ENCODE measurements at places on chromosomes 5 and 9.

DNA sequence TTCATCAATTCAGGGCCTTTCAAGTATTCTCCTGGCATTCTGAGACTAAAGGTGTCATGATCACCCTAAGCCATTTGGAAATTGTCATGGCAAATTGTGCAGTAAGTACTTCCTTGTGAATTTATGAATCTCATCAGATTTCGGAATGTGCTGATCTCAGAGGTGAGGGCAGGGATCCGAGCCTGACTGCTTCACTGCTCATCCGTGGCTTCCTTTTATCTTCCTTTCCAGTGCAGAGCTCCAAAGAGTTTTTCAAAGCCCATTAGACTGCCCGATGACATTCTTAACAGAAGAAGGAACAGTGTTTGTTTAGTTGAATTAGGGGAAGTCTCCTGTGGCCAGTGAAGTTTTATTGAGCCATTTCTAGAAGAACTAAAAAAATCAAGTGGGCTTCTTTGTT, 182.8 kb upstream of the GDNF start:
- no peak for DNase-seq

DNA sequence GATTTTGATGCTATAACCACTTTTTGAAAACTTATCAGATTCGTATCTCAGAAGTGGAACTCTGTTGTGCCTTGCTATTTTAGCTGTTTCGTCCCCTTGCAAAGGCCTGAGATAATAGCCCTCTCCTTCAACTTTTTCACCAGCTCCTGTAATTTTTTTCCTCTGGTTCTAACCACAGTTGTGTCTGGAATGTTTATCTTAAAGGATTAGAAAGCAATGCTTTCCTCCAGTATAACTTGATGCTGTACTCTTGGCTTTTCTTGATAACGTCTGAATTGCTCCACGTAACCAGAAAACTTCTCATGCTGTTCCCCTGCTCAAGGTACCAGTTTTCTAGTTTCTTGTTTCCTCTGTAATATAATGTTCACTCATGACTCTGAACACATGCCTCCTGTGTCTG, 209.4 kb downstream of the DTWD2 start:
- DNase-seq, result no peak

DNA sequence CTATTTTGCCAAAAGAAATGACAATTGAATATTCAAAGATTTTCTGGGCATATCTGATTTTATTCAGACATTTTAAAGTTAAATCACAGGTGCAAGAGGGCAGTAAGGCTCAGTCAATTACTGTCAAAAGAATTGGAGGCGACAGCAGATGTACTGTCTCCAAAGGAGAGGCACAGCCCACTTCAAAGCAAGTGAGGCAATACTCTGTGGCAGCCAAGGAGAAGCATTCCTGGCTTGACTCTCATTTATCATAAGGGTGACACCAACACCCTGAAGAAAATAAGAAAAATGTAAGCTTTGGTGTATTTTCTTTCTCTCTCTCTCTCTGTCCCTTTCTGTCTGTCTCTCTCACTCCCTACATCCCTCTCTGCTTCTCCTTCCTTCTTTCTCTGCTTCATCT, 93.3 kb downstream of the SVEP1 start:
- DNase-seq, result no peak

DNA sequence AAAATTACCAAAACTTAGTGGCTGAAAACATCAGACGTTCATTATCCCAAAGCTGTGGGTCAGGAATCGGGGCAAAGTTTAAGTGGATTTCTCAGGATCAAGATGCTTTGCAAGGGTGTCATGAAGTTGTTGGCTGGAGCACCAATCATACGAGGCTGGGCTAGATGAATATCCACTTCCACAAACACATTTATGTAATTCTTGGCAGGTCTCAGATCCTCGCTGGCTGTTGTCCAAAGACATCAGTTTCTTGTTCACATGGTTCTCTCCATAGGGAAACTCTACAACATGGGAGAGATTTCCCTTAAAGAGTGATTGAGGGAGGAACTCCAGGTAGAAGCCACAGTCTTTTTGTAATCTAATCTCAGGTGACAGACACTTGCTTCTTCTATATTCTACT, 20.2 kb upstream of the CCDC192 start:
- DNase-seq, result no peak

DNA sequence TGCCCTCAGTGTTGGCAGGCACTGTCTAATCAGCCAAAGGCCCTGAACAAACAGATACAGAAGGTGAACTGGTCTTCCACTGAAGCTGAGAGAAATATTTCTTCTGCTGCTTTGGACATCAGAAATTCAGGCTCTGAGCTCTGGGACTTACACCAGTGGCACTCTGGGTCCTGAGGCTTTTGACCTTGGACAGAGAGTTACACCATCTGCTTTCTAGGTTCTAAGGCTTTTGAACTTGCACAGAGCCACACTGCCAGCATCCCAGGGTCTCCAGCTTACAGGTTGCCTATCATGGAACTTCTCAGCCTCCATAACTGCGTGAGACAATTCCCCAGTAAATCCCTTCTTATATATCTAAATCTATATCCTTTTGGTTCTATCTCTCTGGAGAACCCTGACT, 326.7 kb downstream of the MLLT3 start:
- DNase-seq, result no peak

GRCh38 chr9:4706971-4707622, 27.7 kb downstream of the CDC37L1 start:
- DNase-seq, result no peak

DNA sequence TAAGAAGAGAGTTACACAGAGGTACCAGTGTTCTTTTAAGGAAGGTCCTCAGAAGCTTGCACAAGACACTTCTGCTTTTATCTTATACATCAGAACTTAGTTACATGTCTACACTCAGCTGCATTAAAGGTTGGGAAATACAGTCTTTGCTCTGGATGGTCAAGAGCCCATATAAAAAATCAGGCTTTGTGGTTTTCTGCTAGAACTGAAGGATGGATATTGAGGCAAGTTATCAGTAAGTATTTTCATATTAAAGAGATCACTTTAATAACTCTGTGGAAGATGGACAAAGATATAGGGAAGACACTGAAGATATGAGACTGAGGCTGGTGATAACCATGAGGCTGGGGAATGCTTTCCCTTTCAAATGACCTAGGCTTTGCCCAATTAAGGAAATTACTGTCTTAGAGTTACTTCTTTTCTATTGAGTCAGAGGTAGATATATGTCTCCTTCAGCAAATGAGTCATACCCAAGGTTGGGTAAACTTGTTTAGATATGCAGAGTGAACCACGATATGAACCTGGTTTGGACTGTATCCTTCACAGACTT, 87.0 kb upstream of the TNC start:
- peak; percentile 30 for DNase-seq

DNA sequence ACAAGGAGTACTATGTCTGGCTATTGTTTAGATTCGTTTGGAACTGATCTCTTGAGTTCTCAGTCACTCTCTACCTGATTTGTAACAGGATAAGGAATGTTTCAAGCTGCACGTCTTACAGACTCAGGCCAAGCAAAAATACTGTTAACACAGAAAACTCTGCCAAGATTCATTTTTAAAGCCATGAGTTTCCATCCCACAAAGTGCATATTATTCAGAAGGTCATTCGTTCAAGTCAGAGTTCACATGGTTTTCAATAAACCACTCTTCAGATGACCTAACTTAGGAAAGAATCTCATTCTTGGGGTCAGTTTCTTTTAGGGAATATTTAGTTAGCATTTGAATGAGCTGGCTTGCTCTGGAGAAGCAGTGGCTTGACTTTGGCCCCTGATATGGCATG, 49.3 kb downstream of the F2R start:
- DNase-seq, result no peak

DNA sequence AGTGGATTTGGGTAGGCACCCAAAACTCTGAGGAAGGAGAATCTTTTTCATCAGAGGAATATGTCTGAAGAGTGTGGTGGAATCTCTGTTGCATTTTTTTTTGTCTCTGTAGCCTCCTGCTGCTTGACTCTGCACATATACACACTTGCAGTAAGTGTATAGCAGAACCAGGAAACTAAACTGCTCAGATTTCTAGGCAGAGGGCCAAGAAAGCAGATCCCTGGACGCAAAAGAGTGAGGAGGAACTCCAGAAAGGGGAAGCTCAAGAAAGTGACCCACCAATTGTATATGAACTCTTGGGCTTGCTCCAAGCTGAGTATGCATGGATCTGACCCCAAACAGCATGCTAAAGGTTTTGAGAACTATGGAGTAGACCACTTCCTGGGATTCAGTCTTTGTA, 181.8 kb downstream of the GADD45G start:
- DNase-seq, result no peak

- DNase-seq, result no peak
Observed at GRCh38 chr5:138018849-138019248, 14.0 kb downstream of the FAM13B start.

GRCh38 chr5:40669606-40670390, 9.9 kb upstream of the PTGER4 start:
- DNase-seq, result no peak

GRCh38 chr9:137028263-137029057, 423 bp upstream of the ABCA2 start:
- no peak for DNase-seq

- DNase-seq, result no peak
Observed at GRCh38 chr5:57784121-57784520, 301.5 kb upstream of the ACTBL2 start.

GRCh38 chr9:38211002-38211401, 142.0 kb upstream of the SHB start:
- no peak for DNase-seq

DNA sequence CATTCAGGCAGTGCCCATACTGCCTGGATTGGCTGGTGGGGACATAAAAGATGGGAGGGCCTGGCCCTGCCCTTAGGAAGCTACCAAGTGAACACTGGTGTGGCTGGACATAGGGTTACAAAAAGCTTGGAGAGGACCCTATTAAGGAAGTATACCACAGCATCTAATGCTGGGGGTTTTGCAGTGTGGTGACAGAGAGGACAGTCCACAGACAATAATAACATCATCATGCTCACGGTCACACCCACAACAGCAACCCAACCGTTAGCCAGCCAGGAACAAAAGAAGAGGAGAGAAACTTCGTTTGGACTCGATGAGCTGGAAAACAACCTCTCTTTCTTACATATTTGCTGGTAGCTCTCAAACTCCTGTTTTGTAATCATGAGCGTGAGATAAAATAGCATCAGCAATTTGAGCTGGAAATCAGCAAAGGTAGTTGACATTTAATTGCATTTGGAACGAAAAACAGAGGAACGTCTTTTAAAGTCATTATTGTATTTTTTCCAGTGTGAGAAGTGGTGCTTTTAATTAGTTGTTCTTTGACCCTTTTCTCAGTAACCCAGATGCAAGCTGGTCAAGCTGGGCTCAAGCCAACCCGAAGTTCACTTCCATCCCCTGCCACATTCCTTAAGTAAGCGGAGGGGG, 73.4 kb downstream of the NSG2 start:
- no peak for DNase-seq

GRCh38 chr9:134328841-134329575, 2.8 kb downstream of the RXRA start:
- DNase-seq, result no peak

GRCh38 chr9:8052991-8053390, 253.4 kb upstream of the DMAC1 start:
- no peak for DNase-seq

Data from amniotic stem cell (primary cell).